ENCODE measurements at places on chromosomes 2 and 18.

DNA sequence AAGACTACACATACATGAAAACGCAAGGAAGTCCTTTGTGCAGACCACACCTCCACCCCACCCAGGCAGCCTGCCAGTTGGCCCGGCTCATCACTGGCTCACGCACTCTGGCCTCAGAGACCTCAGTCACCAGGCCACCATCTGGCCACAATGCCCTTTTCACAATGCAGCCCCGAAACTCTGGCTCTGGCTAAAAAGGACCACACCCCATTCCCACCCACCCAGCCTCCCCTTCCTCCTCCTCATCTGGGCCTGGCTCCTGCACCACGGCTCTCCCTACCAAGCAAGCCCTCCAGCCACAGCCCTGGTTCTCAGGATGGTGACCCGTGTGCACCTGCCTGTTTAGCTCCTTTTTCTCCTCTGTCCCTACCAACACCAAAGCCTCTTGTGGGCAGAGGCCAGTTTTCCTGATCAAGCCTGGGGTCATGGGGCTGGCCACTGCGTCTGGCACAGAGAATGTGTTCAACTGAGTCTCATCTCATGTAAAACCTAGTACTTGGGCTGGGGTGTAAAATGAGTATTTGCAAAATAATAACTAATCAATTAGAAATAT lies 7.4 kb downstream of the HDAC4 start:
- DNase-seq = no peak

DNA sequence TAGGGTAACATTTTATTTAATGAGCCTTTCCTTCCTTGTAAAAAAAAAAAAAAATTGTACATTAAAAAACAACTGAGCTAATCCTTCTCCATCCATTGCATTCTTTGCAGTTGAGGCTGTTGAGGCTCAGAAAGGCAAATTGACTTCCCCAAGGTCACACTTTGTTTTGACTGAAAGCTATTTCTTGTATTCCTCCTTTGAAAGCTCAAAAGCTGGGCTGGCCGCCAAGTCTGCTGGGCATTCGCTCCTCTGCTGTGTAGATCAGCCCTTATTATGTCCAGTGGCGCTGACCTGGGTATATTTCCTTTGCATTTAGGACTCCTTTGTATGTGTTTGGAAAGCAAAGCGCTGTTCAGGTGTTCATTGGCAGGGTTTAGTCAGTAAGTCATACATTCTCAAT lies 44.0 kb downstream of the SGPP2 start:
- no peak for DNase-seq

DNA sequence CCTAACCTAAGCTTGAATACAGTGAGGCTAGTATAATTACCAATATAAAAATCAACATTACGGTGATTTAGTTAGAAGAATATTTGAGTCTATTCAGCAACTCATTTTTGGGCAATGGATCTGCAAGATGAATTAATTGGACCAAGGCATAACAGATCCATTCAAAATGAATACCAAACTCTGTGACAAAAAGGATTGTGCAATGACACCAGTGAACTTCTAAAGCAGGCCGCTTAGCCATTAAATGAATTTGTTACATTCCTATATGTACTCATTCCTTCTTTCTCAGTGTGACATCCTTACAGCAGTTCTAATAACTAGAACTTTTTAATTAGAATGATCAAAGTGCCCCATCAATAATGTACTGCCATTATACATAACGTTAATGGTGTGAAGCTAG lies 44.3 kb downstream of the ZC3H15 start:
- DNase-seq = no peak

- no peak for DNase-seq
Measured at GRCh38 chr18:31316974-31317373, 986 bp upstream of the DSG1 start.

- no peak for DNase-seq
Measured at GRCh38 chr2:179243046-179243445, 21.6 kb downstream of the SESTD1 start.

DNA sequence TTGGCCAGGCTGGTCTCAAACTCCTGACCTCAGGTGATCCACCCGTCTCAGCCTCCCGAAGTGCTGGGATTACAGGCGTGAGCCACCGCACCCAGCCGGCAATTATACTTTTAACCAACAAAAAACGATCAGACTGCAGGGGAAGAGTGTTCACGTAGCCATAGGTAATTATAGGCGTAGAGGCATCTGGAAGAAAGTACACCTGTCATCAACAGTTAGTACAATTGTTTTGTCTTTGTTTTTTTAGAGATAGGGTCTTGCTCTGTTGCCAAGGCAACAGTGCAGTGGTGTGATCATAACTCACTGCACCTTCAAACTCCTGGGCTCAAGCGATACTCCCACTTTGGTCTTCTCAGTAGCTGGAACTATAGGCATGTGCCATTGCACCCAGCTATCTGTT lies 20.0 kb downstream of the ST3GAL5 start:
- DNase-seq = no peak

- DNase-seq = no peak
Measured at GRCh38 chr2:239566995-239567568, 166.3 kb upstream of the HDAC4 start.

DNA sequence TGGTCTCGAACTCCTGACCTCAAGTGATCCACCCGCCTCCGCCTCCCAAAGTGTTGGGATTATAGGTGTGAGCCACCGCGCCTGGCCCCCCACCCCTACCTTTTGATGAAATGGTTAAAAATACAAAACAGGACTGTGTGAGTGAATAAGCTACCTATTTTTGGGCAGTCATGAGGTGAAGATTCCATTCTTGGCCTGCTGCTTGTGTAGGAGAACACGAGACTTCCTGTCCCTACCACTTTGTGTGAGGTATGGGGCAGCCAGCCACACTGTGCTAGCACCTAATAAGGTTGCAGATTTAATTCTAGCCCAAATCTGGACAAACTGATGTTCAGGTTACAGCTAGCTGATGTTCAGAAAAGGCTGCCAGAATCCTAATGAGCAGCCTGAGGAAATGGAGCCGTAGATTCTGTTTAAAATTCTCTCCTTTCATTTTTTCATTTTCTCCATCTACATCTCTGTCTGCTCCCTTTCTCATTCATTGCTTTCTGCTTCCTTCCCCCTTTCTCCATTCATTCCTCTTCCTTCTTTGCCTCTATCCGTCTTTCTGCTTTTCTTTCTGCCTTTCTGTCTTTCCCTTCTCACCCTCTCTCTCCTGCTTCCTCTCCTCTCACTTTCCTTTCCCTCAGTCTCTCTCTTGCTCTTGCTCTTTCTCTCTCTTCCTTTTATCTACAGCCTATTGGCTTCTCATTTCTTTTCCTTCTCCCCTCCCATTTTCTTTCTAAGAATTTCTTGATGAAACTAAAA lies 4.6 kb upstream of the LTBP1 start:
- no peak for DNase-seq

GRCh38 chr2:73640946-73641766 lies 1.1 kb downstream of the NAT8 start:
- DNase-seq = no peak

- no peak for DNase-seq
Measured at GRCh38 chr18:58091099-58091611, 47.1 kb downstream of the NEDD4L start.

DNA sequence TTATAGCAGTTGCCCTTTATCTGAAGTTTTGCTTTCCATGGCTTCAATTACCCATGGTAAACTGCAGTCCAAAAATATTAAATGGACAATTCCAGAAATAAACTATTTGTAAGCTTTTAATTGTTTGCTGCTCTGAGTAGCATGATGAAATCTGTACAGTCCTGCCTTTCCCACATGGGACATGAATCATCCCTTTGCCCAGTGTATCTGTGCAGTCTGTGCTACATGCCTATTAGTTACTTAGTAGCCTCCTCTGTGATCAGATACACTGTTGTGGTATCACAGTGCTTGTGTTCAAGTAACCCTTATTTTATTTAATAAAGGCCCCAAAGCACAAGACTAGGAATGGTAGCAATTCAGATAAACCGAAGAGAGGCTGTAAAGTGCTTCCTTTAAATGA lies 810.6 kb upstream of the PIK3C3 start:
- no peak for DNase-seq

- no peak for DNase-seq
Measured at GRCh38 chr2:70984228-70984575, 5.8 kb downstream of the ANKRD53 start.

DNA sequence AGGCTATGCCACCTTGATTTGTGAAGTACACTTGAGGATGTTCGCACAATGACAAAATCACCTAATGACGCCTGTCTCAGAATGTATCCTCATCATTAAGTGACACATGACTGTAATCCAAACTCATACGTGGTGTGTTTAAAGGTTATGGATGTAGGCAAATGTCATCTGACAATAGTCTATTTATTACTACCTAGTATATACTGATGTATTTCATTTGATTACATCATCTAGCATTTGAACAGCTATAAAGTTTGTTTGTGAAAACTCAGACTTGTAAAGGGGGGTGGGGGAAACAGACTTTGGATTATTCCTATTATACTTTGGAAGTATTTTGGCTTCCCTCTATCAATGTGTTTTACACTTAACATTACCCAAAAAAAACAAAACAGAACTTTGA lies 129.9 kb downstream of the TANC1 start:
- DNase-seq = no peak

DNA sequence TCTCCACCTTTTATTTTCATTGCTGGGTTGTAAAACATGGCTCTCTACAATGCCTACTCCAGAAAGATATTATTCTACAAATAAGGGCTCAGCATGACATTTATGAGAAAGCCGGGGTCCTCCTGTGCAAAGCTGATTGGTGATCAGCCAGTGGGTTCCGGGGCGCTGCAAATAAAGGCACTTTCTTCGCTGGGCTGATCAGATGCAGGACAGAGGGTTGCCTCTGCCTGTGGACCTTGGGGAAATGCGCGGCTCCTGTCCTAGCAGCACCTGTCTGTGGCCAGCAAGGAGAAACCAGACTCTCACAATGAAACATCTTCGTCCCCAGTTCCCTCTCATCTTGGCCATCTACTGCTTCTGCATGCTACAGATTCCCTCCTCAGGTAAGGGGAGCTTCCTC lies at the start of gene NMS:
NMS (plus strand) TSS at position 301 of the 400 bp plus-strand sequence; CDS start at position 308, 7 bp downstream.
- DNase-seq = no peak

DNA sequence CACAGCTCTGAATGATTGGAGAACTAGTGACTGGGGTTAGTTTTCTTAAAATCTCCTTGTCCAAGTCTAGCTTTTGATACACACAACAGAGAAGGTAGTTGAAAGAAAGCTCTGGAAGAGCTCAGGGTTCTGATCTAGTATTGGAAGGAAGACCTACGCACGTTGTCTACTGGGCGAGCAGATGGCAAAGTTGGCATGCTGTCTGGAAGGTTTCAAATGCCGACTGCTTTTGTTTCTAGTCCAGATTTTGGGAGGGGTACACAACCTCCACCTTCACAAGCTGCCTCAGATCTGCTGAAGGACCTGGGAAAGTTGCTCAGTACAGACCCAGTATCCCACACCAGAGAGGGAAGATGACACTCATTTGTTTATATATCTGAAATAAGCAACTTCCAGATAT lies 507.3 kb downstream of the RNF144A start:
- no peak for DNase-seq

DNA sequence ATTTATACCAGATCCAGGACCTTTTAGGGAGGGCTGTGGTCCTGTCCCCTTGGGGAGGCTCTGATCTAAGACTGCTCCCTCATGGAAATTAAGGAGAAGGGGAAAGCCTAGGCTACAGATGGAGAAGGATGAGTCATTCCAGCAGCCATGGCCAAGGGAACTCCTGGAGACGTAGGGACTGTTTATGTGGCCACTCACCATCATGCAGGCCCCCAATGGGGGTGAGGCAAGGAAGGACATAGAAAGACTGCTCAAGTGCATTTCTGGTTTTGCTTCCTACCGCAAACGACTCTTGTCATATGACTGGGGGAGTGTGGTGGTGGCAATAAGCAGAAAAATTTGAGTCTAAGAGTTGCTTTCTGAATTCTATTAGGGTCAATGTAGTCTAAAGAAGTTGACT lies 54.0 kb upstream of the CYP1B1 start:
- no peak for DNase-seq

- DNase-seq = no peak
Measured at GRCh38 chr2:217792626-217793527, 209.9 kb downstream of the TNS1 start.

- no peak for DNase-seq
Measured at GRCh38 chr2:119366161-119366648, 429 bp downstream of the C2orf76 start.

DNA sequence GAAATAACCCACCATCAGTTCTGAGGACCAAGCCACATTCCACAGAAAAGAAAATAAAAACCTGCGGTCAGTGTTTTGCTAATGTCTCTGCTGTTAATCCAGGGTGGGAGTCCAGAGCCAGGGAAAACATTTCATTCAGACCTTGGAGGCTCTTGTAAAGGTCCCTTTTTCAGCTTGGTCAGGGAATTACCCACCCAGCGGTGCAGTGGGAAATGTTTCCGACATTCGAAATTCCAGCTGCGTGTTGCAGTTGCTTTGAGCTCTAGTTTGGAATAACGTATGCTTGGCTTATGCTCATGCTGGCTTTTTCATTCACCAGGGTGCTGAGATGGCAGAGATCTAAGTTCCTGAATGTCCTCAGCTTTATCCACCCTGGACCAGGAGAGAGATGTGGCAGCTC lies 219.1 kb downstream of the TRIB2 start:
- DNase-seq = no peak

GRCh38 chr2:145411493-145411892 lies 891.6 kb upstream of the ZEB2 start:
- no peak for DNase-seq

DNA sequence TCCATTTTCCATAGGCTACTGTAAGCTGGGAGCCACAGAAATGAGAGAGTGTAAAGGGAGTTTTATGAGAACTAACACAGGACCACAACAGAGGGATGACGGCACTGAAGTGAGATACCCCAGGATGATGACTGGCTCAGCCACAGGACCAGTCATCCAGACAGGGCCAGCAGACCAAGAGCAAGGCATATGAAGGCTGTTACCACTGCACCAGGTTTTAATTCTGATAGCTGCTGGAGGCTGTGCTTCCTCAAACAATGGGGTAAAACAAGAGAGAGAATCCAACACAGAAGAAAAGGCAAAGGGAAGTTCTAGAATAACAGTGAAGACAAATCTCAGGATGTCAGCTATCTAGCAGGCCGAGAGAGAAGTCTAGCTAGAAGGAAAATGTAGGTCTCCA lies 94.9 kb downstream of the BCL2 start:
- no peak for DNase-seq

GRCh38 chr2:7719876-7720275 lies 802.7 kb downstream of the RNF144A start:
- no peak for DNase-seq

DNA sequence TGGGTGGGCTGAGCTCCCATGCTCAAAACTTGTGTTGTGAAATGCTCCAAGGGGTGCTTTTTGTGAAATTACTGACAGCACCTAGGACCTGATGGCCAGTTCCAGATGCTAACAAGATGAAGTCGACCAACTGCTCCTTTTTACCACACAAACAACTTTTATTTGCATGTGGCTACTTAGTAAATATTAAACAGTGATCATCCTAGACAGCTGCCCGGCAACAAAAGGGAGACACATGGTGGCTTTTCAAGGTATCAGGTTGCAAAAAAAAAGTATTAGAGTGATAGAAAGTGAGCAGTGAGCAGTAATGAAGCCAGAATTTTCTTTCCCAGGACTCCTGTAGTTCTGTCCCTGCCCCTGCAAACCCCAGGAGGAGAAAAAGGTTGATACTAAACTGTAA lies 118.5 kb downstream of the RPIA start:
- DNase-seq = no peak
